NCI-H1092 (cell line): ENCODE measurements at places on chromosomes 2 and 18.

DNA sequence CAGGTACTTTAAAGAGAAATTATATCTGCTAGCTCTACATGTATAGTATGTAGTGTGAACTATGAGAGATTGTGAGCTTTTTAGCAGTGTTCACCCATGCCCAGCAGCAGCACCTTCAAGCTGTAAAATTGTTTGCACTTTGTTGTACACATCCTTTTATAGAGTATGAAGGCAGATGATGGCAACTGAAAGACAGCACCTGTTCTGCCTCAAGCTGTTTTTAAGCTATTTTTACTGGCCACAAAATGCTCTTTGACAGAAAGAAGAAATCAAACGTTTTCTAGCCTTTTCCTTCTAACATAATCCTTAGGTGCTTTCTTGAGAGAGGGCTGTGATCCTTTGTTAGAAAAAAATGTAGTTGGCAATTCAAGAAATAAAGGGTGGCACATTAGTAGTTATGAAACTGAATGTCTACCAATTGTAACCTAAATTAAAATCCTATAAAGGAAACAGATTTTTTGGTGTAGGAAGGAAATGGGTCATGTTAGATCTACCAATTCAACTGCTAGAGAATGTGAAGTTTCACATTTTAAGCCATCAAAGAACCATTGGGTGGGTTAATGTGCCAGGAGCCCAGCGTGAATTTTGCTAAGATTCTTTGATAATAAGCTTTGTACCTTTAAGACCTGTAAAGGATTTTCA, 59.5 kb downstream of the R3HDM1 start:
- DNase-seq: no peak

GRCh38 chr2:165818920-165819319, 24.9 kb upstream of the GALNT3 start:
- no peak for DNase-seq

- no peak for DNase-seq
These were observed 237.5 kb downstream of the LDLRAD4 start for GRCh38 chr18:13455960-13456481.

DNA sequence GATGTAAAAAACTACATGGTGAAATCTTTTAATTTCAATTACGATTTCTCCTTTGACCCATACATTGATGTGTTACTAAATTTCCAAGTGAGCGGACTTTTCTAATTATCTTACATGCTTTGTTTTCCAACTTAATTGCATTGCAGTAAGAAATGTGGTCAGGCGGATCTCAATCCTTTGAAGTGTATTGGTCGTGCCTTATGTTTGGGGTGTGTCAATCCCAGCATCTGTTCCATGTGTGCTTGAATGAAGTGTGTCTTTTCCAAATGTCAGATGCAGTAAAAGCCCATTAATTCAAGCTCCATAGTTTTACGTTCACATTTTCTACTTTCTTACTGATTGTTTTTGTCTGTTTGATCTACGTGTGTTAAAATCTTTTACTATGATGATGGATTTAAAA, 113.1 kb downstream of the UXS1 start:
- no peak for DNase-seq
